ENCODE measurements at places on chromosomes 5 and 9. TPM values are rescaled to one million over a fixed set of nuclear protein-coding genes. Genes with fewer than 3 reads are reported as not detected.

DNA sequence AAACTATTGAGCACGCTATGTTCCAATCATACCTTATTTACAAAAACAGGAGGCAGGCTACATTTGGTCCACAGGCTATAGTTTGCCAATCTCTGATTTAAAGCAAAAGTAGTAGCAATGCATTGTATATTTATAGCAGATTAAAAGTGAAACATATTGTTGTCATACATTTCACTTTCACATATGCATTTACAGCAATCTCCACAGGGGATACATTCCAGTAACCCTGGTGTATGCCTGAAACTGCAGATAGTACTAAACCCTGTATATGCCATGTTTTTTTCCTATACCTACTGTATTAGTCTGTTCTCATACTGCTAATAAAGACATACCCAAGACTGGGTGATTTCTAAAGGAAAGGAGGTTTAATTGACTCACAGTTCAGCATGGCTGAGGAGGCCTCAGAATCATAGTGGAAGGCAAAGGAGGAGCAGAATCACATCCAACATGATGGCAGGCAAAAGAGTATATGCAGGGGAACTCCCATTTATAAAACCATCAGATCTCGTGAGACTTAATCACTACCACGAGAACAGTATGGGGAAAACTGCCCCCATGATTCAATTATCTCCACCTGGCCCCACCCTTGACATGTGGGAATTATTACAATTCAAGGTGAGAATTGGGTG, 5.9 kb upstream of the CSF1R start:
- no peak for DNase-seq

GRCh38 chr5:181191526-181192336, 13.3 kb downstream of the TRIM7 start:
- DNase-seq = peak; percentile 95

- no peak for DNase-seq
Observed at GRCh38 chr5:74839229-74839628, 27.0 kb downstream of the FAM169A start.

DNA sequence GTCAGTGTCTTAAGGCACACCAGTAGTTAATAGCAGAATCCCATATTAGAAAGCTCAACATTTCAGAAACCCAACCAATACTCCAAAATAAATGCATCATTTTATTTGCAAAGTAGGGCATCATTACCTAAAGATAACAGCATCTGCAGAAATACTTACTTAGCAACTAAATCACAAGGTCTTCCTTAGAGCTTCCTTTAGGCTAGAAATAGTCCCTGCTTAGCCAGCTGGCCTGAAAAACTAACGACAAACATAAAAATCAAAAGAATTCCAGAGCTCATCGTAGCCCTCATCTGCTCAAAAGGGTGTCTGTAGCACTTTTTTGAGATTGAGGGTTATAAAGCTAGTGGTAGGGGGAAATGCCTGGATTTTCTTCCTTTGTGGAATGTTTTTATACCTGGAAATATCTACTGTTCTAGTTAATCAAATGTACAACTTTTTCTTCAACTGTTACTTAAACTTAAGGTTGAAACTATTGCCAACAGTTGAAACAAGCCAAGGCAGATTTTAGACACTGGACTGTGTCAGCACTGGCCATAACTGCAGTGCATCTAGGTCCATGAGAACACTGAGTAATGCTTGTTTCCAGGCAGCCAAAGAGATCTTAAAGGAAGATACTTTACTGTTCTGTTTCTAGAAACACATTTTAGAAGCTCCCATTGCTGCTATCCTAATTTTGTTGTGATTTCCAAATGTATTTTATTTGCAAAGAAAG, 129.4 kb upstream of the RASA1 start:
- peak; percentile 62 for DNase-seq

DNA sequence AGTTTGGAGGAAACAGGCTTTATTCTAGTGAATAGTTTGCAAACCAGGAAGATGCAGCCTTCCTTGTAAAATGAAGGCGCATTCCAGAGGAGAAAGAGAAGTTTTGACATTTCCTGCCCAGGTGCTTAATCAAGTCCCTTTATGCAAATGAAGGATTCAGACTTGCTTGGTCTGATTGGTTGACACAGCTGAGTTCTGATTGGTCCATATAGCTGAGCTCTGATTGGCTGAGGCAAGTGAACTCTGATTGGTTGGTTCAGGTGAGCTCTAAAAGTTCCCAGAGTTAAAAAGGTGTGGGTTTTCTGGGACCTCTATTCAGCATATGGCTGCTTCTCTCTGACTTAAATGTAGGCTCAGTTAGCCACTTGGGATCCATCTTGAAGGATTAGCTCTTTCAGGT, 151.0 kb downstream of the CACNA1B start:
- no peak for DNase-seq

- no peak for DNase-seq
Observed at GRCh38 chr5:133957080-133957479, 11.3 kb downstream of the C5orf15 start.

PCDHB9 gene
- 0.41 TPM for total RNA-seq

PCSK1 gene
- 0.45 TPM for total RNA-seq

LRRC19 gene
- total RNA-seq = not detected

HOMER1 gene
- 5.4 TPM for total RNA-seq

PDZD2 gene
- under 0.01 TPM for total RNA-seq

PPP2R2B gene
- 1.6 TPM for total RNA-seq

SHOC1 gene
- 0.09 TPM for total RNA-seq

SPATA6L gene
- total RNA-seq = 1.2 TPM

All from fibroblast of the aortic adventitia (primary cell).